Spinal cord (tissue), 10 donors: ENCODE measurements at places on chromosomes 1 and 21. TPM values are rescaled to one million over a fixed set of nuclear protein-coding genes. Genes with fewer than 3 reads are reported as not detected.

The NUDT4B gene
- total RNA-seq, result 3.3 TPM

The UBXN10 gene
- total RNA-seq, result 9.8 TPM

The LRRC38 gene
- total RNA-seq, result 1.7 TPM

DNA sequence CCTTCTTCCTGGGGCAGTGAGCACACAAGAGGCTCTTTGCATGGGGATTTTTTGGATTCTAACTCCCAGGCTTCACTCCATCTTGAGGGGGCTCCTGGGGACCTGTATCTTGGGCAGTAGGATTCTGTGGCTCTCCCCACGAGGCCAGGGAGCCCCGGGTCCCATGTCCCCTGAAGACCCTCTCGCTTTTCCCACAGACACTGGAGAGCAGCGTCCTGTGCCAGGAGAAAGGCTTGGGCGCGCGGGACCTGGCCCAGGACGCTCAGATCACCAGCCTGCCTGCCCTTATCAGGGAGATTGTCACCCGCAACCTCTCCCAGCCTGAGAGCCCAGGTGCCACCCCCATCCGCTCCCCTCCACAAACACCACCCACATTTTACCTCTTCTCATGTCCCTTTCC, 735 bp downstream of the CROCC start:
- no peak overlapping the region for H3K4me3 ChIP-seq
- no peaks in the 10 kb centered on the region for H3K27me3 ChIP-seq
- no peak overlapping the region for H3K27ac ChIP-seq
- DNase-seq, result no peak
- peaks cover 64% of the 10 kb centered on the region for H3K4me1 ChIP-seq

The DHRS3 gene
- total RNA-seq, result 79.5 TPM

- no peaks in the 10 kb centered on the region for H3K36me3 ChIP-seq
- H3K4me1 ChIP-seq, result no peaks in the 10 kb centered on the region
Observed at GRCh38 chr1:176374967-176375569, 87.9 kb upstream of the PAPPA2 start.

The MROH9 gene
- 0.10 TPM for total RNA-seq

- H3K27ac ChIP-seq, result no peak overlapping the region
- H3K4me3 ChIP-seq, result no peak overlapping the region
- no peak for DNase-seq
- no peaks in the 10 kb centered on the region for H3K36me3 ChIP-seq
Observed at GRCh38 chr1:93604411-93604810, 77.2 kb downstream of the BCAR3 start.

- DNase-seq, result no peak
- H3K36me3 ChIP-seq, result no peaks in the 10 kb centered on the region
- no peak overlapping the region for H3K4me3 ChIP-seq
- H3K4me1 ChIP-seq, result no peaks in the 10 kb centered on the region
- no peaks in the 10 kb centered on the region for H3K27me3 ChIP-seq
Observed at GRCh38 chr1:119573886-119574285, 66.9 kb downstream of the HSD3B1 start.

- H3K36me3 ChIP-seq, result peaks cover 3% of the 10 kb centered on the region
- H3K4me3 ChIP-seq, result peak overlapping the region; percentile 77
- peak overlapping the region; percentile 75 for H3K27ac ChIP-seq
- H3K4me1 ChIP-seq, result peaks cover 13% of the 10 kb centered on the region
- DNase-seq, result peak; percentile 2
- H3K27me3 ChIP-seq, result no peaks in the 10 kb centered on the region
Observed at GRCh38 chr1:52727114-52727586, 897 bp downstream of the ZYG11B start.

The INSRR gene
- total RNA-seq, result 5.2 TPM

DNA sequence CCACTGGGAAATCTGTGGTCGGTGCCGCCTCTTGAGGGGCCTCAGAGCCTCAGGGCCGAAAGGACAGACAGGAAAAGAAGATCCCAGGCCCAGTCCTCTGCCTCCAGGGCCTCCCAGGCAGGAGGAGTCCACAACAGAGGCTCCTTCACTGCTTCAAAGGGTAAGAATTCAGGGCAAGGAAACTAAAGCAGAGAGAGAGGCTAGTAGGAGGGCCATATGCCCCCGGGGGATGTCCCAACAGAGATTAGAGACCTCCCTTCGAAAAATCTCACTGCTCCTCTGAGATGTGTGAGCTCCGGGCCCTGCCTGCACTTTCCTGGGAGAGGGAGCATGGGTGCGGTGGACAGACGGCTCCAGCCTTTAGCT, 465.9 kb downstream of the NPHP4 start:
- H3K27ac ChIP-seq, result no peak overlapping the region
- no peaks in the 10 kb centered on the region for H3K27me3 ChIP-seq
- H3K36me3 ChIP-seq, result no peaks in the 10 kb centered on the region
- H3K4me1 ChIP-seq, result peaks cover 17% of the 10 kb centered on the region
- no peak for DNase-seq

The AMY1B gene
- total RNA-seq, result not detected

DNA sequence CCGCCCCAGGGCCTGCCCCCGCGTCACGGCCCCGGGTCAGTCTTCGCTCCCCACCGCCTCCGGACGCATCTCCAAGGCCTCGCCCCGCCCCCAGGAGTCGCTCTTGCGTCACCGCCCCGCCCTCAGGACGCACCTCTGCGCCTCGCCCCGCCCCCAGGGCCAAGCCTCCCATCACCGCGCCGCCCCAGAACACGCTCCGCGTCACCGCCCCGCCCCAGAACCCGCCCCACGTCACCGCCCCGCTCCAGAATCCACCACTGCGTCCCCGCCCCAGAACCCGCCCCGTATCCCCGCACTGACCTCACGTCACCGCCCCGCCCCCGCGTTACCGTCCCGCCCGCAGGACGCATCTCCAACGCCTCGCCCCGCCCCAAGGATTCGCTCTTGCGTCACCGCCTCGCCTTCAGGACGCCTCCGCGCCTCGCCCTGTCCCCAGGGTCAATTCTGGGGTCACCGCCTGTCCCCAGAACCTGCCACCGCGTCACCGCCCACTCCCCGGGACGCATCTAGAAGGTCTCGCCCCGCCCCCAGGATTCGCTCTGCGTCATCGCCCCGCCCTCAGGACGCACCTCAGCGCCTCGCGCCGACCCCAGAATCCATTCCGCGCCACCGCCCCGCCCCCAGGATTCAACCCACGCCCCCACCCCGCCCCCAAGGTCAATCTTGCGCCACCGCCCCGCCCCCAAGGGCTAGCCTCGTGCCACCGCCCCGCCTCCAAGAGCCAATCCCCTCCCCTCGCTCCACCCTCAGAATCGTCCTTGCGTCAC, 451 bp upstream of the CASP9 start:
- DNase-seq, result peak; percentile 98
- peak overlapping the region; percentile 82 for H3K4me3 ChIP-seq
- peaks cover 16% of the 10 kb centered on the region for H3K4me1 ChIP-seq
- H3K36me3 ChIP-seq, result no peaks in the 10 kb centered on the region
- peak overlapping the region; percentile 100 for H3K27ac ChIP-seq

The SELP gene
- total RNA-seq, result 1.1 TPM

DNA sequence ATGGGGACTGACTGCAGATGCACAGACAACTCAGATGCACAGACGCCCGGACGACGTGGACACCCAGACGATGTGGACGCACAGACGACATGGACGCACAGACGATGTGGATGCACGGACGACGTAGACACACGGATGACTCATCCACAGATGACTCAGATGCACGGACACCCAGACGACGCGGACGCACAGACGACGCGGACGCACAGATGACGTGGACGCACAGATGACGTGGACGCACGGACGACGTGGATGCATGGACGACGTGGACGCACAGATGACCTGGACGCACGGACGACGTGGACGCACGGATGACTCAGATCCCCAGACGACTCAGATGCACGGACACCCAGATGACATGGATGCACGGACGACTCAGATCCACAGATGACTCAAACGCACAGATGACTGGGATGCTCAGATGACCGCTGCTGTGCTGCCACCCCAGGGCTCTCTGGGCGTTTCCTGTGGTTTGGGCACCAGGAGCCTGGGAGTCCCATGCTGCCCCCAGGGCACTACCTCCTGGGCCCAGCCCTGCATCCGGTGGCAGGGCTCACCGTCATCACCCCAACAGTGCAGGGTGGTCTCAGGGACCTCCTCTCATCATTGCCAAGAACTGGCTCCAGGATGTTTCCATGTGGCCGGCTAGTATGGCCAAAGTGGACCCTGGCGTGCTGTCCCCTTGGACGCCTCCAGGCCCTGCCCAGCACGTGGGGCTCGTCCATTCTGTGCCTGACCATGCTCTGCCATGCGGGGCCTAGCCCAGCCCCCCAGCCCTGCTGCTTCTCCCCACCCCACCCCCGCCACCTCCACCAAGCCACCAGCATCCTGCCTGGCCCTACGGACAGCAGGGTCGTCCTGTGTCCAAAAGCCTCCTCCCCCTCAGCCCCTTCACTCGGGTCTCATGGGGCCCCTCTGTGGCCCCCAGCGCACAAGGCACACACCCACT, 14.0 kb downstream of the FAAP20 start:
- H3K4me3 ChIP-seq, result no peak overlapping the region
- peaks cover 12% of the 10 kb centered on the region for H3K4me1 ChIP-seq
- no peak overlapping the region for H3K27ac ChIP-seq
- no peak for DNase-seq
- H3K27me3 ChIP-seq, result no peaks in the 10 kb centered on the region
